ENCODE measurements at places on chromosomes 5 and 9. TPM values are rescaled to one million over a fixed set of nuclear protein-coding genes. Genes with fewer than 3 reads are reported as not detected.

- no peaks in the 10 kb centered on the region for H3K27me3 ChIP-seq
- H3K36me3 ChIP-seq = no peaks in the 10 kb centered on the region
- DNase-seq = no peak
- H3K4me3 ChIP-seq = no peak overlapping the region
- no peak overlapping the region for H3K27ac ChIP-seq
- no peaks in the 10 kb centered on the region for H3K4me1 ChIP-seq
Measured at GRCh38 chr5:127074466-127074865, 1.2 kb upstream of the C5orf63 start.

GRCh38 chr5:6814816-6815215, 101.6 kb downstream of the TENT4A start:
- no peaks in the 10 kb centered on the region for H3K4me1 ChIP-seq
- no peak overlapping the region for H3K4me3 ChIP-seq
- H3K27me3 ChIP-seq = no peaks in the 10 kb centered on the region
- no peak for DNase-seq
- H3K27ac ChIP-seq = no peak overlapping the region

DNA sequence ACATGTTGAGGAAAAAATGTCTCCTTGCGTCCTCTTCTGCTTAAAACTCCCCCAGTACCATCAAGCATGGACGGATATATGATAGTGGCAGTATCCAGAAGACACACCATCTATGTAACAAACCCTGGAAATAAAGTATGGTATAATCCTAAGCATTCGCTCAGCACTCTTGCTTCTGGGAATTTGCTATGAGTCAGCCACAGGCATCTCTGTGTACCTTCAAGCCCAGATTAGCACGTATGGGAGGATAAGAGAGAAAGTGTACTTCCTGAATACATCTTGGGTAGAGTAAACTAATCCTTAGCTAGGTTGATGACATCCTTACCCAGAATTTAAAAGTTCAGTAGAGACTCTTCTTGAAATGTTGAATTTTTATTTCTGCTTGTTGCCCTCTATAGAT, 71.2 kb downstream of the GHR start:
- no peaks in the 10 kb centered on the region for H3K4me1 ChIP-seq
- no peaks in the 10 kb centered on the region for H3K27me3 ChIP-seq
- no peak for DNase-seq
- H3K27ac ChIP-seq = no peak overlapping the region
- no peak overlapping the region for H3K4me3 ChIP-seq
- H3K36me3 ChIP-seq = no peaks in the 10 kb centered on the region

DNA sequence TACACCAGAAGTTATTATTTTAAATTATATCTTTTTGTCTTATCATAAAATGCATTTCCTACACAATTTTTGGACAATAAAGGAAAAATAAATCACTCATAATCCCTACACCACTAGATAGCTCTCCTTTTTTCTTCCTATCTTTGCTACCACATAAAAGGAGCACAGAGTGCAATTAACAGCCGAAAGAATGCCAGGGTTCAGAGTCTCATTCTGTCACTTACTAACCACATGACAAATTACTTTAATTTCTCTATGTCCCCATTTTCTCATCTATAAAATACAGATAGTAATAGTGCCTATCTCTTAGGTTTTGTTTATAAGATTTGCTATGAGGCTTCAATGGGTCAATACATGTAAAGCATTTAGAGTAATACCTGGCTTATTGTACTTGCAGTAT, 158.7 kb upstream of the GRIN3A start:
- H3K27ac ChIP-seq = no peak overlapping the region
- no peaks in the 10 kb centered on the region for H3K4me1 ChIP-seq
- H3K4me3 ChIP-seq = no peak overlapping the region
- no peak for DNase-seq

- H3K27ac ChIP-seq = no peak overlapping the region
- no peak overlapping the region for H3K4me3 ChIP-seq
- no peaks in the 10 kb centered on the region for H3K27me3 ChIP-seq
- no peaks in the 10 kb centered on the region for H3K36me3 ChIP-seq
- no peaks in the 10 kb centered on the region for H3K4me1 ChIP-seq
Measured at GRCh38 chr5:43774881-43775399, 172.0 kb downstream of the NNT start.

DNA sequence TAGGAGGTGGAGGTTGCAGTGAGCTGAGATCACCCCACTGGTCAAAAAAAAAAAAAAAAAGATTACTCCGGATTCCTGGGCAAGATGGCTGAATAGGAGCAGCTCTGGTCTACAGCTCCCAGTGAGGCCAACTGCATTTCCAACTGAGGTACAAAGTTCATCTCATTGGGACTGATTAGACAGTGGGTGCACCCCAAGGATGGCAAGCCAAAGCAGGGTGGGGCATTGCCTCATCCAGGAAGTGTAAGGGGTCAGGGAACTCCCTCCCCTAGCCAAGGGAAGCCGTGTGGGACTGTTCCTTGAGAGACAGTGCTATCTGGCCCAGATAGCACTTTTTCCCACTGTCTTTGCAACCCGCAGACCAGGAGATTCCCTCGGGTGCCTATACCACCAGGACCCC, 70.7 kb downstream of the CARTPT start:
- no peaks in the 10 kb centered on the region for H3K4me1 ChIP-seq
- DNase-seq = no peak
- no peaks in the 10 kb centered on the region for H3K36me3 ChIP-seq

DNA sequence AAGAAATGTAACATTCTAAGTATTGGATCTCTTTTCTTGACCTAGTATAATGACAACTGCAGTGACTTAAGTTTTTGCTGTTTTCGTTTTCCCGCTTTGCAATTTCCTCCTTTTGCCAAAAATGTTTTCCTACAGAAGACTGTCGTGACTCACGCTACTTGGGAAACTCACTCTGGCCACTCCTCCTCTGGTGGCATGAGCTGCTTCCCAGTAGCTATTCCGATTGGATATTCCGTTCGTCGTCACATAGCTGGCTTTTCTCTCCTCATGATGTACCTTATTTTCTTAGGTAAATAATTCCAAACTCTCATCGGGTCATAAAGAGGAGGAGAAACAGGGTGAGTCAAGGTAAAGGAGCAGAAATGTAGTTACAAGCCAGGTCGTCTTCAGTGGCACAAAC, 64.9 kb downstream of the GOLPH3 start:
- H3K27me3 ChIP-seq = no peaks in the 10 kb centered on the region
- no peaks in the 10 kb centered on the region for H3K4me1 ChIP-seq
- no peak for DNase-seq
- H3K4me3 ChIP-seq = no peak overlapping the region

- DNase-seq = no peak
- H3K4me1 ChIP-seq = no peaks in the 10 kb centered on the region
- no peak overlapping the region for H3K27ac ChIP-seq
- no peaks in the 10 kb centered on the region for H3K36me3 ChIP-seq
- H3K27me3 ChIP-seq = no peaks in the 10 kb centered on the region
Measured at GRCh38 chr5:81161012-81161601, 72.0 kb upstream of the CKMT2 start.

DNA sequence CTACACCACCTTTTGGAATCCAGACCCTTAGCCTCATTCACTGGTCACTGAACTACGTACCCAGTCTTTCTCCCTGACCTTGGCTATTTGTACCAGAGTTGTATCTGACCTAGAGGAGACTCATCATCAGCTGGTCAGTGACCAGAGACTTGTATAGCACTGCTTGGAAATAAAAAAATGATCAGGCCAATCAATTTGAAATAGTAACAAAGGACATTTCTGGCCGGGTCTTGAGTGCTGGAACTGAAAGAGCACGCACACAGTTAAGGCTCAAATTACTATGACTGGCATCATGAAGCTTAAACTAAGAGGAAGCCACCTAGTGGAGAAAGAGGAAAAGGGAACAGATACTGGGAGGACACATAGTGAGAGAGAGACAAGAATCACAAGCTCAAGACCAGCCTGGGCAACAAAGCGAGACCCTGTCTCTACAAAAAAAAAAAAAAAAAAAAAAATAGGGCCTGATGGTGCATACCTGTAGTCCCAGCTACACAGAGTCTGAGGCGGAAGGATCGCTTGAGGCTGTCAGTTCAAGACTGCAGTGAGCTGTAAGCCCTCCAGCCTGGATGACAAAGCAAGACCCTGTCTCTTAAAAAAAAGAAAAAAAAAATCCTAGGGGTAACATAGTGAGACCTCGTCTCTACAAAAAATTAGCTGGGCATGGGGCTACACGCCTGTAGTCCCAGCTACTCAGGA, 12.8 kb upstream of the SRP19 start:
- no peak for DNase-seq
- no peak overlapping the region for H3K27ac ChIP-seq
- H3K4me1 ChIP-seq = no peaks in the 10 kb centered on the region
- no peak overlapping the region for H3K4me3 ChIP-seq
- no peaks in the 10 kb centered on the region for H3K36me3 ChIP-seq

DNA sequence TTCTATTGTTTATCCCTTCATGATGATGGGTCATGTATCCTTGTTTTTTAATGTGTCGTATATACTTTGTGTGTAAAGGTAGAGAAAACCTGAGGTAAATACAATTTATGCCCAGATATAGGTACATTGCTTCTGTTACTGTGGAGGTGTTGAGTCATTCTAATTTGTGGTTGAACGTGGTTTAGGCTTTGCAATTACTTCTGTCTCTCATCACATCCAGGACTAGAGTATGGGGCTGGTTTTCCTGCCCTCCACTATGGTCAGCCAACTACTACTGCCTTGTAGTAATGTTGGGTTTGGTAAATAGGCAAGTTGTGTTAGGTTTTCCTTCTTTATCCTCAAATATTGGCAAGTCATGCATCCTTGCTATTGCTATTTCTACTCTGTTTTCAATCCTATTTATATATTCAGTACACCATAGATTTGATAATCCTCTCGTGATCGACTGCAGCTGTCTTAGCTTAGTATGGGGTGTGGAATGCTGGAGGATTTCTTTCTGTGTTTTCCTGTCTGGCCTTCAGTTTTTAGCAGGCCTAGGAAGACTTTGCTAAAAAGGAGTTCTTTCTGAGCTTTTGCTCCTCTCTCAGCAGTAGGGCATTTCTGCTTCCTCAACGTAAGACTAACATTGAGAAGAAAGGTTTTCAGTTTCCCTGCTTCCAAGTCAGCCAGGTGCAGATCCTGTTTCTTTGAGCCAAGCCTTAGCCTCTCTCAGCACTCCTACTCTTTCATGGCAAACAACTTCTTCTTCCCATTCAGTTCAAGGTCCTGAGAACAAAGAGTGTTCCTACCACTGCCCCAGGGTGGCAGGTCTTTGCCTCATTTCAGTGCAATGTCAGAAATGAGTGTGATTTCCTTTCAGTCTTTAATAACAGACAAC, 844.4 kb upstream of the CDH18 start:
- H3K27ac ChIP-seq = no peak overlapping the region
- H3K27me3 ChIP-seq = no peaks in the 10 kb centered on the region
- no peak overlapping the region for H3K4me3 ChIP-seq

DNA sequence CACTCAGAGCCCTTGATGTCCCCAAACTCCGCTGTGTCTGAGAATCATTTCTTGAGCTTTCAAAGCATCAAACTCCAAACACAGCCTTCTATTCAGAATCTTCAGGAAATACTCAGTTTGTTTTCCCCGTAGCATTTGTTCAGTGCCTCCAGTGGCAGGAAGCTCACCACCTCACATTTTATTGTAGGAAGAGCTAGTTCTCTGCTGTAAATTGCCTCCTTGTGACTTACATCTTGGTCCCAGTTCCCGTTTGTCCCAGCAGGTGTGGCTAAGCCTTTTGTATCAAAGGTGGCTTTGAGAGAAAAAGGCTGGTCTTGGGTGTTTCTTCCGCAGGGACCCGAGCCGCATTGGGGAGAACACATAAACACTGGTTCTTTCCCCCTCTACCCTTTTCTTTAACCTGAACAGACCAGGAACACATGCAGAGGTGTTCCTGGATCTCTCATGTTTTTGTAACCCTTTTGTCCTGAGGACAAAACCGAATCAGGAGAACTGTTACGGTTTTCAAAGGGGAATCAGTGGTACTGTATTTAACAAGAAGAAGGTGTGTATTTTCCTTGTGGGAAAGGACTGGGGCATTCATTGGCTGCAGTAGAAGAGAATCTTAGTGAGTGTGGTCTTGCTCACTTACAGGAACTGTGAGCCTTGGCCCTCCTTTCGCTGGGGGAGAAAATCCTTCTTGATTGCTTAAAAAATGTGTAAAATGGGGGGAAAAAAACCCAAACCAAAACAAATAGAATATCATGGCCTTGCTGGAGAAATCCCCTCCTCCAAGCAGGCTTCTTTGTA, 1.9 kb downstream of the OSMR start:
- H3K27me3 ChIP-seq = no peaks in the 10 kb centered on the region
- no peaks in the 10 kb centered on the region for H3K4me1 ChIP-seq
- DNase-seq = no peak
- H3K4me3 ChIP-seq = peak overlapping the region; percentile 79
- H3K36me3 ChIP-seq = no peaks in the 10 kb centered on the region

DNA sequence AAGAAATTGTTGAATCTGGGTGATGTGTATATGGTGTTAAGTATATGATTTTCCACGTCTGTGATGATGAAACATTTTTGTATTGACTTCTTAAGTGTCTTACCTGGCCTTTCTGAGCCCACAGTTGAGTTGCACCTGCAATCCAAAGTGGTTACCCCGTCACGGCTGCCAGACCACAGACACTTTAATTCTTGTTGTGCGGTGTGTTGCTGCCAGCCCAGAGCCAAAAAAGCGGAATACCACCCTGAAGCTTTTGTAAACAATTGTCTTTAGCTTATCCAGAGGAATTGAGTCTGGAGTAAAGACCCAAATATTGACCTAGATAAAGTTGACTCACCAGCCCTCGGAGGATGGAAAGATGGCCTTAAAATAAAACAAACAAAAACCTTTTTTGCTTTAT, 35.1 kb downstream of the MTAP start:
- no peaks in the 10 kb centered on the region for H3K36me3 ChIP-seq
- H3K27me3 ChIP-seq = no peaks in the 10 kb centered on the region
- no peak overlapping the region for H3K4me3 ChIP-seq
- H3K27ac ChIP-seq = no peak overlapping the region
- H3K4me1 ChIP-seq = no peaks in the 10 kb centered on the region

GRCh38 chr9:89917861-89918260, 313.0 kb downstream of the GADD45G start:
- H3K27ac ChIP-seq = no peak overlapping the region
- H3K36me3 ChIP-seq = no peaks in the 10 kb centered on the region
- no peaks in the 10 kb centered on the region for H3K27me3 ChIP-seq
- no peaks in the 10 kb centered on the region for H3K4me1 ChIP-seq

DNA sequence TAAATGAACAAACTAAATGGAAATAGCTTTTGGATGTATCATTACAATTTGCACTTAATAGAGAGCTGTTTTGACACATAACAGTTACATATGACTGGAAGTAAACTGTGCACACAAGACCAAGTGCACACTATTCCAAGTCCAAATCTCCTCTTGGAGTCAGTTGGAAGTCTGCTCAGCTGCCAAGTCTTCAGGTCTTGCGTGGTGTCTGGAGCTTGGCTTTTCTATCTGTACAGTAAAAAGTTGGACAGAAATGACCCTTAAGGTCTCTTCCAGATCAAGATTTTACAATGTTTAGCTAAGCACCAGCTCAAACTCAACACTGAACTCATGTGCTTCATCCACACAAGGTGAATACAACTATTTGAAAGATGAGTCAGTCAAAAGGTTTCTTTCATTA, 456.9 kb downstream of the RASEF start:
- no peaks in the 10 kb centered on the region for H3K27me3 ChIP-seq
- no peaks in the 10 kb centered on the region for H3K36me3 ChIP-seq
- DNase-seq = no peak

GRCh38 chr9:114592356-114592755, 4.8 kb downstream of the ATP6V1G1 start:
- no peak for DNase-seq
- no peak overlapping the region for H3K4me3 ChIP-seq
- H3K4me1 ChIP-seq = peaks cover 5% of the 10 kb centered on the region
- H3K27me3 ChIP-seq = no peaks in the 10 kb centered on the region
- peak overlapping the region; percentile 49 for H3K27ac ChIP-seq

The ACER2 gene
- 8.0 TPM for total RNA-seq

The SPATA31D4 gene
- not detected for total RNA-seq

The DMXL1 gene
- 87.6 TPM for total RNA-seq

The MRNIP gene
- total RNA-seq = 73.6 TPM

Measured in uterus (tissue), 4 donors.